ENCODE measurements at places on chromosomes 6 and 20.

DNA sequence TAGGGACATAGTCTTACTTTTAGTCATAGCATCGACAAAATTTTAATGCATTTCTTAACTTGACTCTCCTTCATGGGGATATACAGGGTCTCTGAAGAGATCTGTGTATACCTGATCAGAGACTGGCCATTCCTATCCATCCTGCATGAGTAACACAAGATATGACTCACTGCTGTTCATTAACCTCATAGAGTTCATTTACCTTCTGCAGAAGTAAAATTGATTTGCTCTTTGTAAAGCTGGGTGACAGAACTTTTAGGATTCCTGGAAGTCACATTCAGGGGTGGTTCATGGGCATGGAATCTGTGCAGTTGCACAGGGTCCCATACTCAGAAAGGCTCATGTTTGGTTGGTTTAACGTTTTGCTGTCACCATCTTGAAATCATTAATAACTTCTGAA, 53.2 kb downstream of the PDE7B start:
- DNase-seq: no peak

DNA sequence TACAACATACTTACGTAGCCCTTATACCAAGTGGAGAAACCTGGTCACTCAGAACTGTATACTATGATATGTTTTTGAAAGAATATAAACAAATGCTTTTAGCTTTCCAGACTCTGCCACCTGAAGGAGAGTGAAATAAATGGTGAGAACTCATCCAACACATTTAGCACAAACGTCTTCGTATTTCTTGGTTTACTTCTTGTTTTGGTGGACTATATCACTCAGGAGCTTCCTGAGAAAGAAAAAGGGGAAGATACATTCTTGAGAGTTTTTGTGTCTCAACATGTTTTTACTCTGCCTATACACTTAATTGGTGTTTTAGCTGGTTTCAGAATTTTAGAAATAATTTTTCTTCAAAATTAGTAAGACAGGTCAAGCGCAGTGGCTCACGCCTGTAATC, 19.4 kb upstream of the CTAGE9 start:
- no peak for DNase-seq

- DNase-seq: no peak
These were observed 67.0 kb downstream of the DST start for GRCh38 chr6:56575736-56576135.

DNA sequence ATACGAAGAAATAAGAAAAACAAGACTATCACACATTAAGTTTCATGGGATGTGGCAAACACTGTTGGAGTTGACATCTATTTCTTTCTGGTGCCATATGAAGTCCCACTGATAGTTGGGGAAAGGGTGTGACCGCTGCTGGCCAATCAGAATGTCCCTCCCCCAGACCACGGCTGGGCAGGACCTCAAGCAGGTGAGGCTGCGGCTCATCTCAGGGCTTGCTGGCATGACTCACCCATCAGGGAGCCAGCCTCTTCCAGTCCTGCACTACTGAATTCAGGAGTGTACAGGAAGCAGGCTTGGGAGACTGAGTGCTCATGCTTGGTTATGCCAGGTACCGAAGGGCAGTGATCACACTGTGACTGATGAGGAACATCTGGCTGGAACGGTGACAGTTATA, 18.9 kb downstream of the PREP start:
- no peak for DNase-seq

- DNase-seq: no peak
These were observed 180.9 kb downstream of the ARID1B start for GRCh38 chr6:156957931-156958547.

DNA sequence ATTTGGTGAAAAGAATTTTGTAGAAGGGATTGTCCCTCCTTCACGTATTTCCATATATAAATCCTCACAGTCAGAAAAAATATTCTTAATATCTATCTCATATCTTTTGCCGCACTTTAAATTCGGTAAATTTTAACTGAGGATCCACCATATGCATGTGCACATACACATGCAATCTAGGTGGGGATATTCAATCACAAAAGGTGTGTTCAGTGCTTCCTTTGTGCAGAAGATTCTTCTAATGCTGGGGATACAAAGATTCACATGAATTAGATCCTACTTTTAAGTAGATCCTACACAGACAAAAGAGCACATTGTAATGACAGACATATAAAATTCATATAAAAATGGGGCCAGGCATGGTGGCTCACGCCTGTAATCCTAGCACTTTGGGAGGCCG, 13.6 kb upstream of the HLA-DRB1 start:
- DNase-seq: no peak

- DNase-seq: no peak
These were observed 39.9 kb upstream of the DST start for GRCh38 chr6:56682635-56683034.

- no peak for DNase-seq
These were observed 107.8 kb downstream of the ZFP64 start for GRCh38 chr20:52083627-52084232.

DNA sequence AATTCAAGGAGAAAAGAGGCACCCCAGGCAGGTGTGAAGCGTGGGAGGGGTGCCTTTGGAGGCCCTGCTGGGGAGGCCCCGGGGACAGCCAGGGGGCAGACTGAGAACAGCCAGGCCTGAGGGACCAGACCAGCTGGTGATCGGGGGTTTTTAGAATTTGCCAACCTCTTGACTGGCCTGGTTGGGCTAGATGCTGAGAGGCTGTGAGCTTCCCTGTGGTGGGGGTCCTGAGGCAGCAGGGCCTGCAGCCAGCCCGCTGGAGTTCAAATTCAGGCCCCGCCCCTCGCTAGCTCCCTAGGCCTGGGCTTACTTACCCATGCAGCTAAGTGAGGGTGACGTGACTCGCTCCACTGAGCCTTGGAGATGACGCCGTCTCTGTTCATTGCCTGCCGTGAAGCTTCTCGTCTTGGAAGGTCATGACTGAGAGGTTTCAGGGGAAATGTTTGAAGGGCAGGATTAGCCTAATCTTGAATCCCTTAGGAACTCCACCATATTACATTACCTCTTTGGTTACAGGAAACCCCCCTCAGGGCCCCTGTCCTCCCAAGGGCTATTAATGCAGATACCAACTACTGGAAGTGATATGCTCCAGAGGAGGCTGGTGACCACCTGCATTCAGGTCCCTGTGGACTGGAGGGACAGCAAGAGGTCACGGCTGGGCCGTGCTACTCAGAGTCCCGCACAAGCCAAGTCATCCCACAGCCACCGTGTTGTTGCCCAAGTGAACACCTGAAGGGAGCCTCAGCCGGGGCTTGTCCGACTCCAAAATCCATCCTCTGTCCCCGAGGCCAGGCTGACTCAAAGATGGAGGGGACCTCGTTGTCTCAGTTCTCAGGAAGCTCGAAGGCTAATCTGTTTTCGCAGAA, 73.9 kb upstream of the DUSP22 start:
- DNase-seq: peak; percentile 83

DNA sequence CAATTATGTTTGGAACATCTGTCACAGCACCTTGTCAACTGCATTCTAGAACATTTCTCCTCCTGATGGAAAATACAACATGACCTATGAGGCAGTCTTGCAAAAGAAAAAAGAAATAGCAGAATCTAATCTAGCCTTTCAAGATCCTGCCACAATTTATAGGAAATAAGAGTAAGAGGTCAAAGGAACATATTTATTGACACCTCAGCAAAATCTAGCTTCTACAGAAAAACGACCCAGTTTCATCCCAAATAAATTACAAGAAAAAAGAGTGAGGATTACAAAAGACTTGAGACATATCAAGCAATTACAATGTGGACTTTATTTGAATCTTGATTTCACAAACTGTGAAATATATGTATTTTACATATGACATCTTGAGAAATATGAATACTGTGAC, 4.2 kb downstream of the FBXO9 start:
- DNase-seq: no peak

DNA sequence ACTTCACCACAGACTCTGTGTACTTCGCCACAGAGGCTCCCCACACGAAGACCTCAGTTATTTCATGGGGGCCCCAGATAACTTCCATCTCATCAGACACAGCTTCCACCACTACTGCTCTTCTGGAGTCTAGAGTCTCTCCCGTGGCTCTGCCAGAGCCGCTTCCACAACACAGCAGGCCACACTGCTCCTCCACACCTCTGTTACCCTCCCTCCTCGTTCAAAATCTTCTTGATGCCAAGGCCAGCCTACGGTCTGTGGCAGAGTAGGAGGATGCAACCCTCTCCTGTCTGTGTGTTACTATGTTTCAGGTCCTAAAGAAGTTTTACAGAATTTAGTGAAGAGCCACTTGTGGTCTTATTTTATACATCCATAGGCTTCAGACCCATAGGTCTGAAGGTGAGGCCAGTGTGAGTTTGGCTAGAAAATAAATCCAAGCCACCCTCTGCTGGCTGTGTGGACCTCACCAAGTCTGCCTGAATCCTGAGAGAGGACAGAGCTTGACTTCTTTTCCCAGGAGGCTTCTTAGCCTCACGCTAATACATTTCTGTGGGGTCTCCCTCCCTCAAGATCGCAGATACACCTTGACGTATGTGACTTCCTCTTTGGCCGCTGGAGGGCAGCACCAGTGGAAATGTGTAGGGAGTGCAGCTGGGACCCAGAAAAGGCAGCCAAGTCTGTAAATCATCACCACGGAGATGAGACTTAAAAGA, 197.7 kb downstream of the FAXC start:
- peak; percentile 4 for DNase-seq

DNA sequence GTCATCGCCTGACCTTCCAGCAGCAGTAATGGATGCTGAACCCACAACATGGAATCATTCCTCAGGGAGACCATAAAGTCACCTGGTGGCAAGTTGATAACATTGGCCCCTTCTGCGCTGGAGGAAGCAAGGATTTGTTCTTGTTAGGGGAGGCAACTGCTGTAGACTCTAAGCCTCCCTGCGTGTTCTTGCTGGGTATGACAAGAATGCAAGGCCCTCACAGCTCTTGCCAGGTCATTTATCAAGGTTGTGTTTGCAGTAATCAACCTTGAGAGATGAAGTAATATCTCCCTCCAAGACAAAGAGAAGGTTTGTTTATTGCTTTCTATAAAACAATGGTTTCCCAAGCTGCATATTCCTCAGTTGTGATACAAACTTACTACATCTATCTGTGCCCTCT, 80.9 kb downstream of the PERP start:
- DNase-seq: no peak

GRCh38 chr20:23582293-23582692, 14.0 kb upstream of the CST9L start:
- DNase-seq: no peak

DNA sequence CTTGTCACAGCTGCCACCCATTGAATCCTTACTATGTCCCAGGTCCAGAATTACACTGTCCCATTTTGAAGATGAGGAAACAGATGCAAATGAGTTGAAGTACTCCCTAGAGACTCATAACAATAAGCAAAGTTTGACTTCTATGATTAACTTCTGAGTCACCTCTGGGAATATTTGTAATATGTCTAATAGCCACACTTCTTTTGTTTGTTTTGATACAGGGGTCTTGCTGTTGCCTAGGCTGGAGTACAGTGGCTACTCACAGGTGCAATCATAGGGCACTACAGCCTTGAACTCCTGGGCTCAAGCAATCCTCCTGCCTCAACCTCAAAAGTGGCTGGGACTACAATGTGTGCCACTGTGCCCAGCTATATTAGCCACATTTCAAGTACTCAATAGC, 11.4 kb upstream of the SOX12 start:
- no peak for DNase-seq

- no peak for DNase-seq
These were observed 53.0 kb downstream of the ADAT2 start for GRCh38 chr6:143397227-143398222.

DNA sequence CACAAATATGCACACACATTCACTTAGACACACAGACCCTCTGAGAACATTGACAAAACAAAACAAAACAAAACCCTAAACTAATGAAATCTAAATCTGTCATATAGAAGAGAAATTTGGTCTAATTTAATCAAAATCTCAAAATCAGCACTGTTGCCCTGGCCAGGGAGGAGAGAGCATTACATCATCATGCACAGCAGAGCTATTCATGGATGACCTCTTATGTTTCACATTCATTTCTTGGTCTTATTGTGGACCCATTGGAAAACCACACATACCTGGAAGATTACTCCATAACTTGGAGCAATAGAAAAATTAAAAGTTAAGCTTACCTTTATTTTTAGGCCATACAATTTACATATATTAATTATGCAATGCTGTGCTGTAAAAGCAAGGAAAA, 1223.6 kb upstream of the GJE1 start:
- DNase-seq: no peak

GRCh38 chr6:18488526-18489270, 101.5 kb downstream of the RNF144B start:
- no peak for DNase-seq

DNA sequence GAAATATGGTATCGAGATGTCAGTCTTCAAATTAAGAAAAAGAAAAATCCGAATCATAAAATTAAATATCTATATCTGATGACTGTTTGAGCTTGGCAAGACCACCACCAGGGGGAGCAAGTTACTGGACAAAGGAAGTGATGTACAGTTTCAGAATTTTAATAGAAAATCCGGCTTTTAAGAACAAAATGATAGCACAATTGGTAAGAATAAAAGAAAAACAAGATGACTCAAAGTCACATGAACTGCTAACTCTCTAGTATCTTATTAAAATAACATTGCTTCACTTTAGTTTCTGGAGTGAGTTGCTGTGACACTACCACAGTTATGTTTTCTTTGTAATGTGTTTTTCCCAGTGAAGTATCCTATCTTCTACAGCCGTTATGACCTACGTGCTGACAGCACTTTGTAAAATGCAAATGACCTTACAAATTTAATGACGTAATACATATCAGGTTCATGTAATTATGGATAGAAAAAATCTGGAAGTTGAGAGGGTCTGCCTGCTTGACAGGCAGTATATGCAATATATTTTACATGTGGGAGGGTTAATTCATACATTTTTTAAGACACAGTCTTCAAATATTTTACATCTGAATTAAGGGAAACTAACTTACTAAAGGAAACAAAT, 405.3 kb upstream of the HS3ST5 start:
- no peak for DNase-seq

GRCh38 chr6:56334937-56335336, 87.6 kb upstream of the COL21A1 start:
- no peak for DNase-seq

DNA sequence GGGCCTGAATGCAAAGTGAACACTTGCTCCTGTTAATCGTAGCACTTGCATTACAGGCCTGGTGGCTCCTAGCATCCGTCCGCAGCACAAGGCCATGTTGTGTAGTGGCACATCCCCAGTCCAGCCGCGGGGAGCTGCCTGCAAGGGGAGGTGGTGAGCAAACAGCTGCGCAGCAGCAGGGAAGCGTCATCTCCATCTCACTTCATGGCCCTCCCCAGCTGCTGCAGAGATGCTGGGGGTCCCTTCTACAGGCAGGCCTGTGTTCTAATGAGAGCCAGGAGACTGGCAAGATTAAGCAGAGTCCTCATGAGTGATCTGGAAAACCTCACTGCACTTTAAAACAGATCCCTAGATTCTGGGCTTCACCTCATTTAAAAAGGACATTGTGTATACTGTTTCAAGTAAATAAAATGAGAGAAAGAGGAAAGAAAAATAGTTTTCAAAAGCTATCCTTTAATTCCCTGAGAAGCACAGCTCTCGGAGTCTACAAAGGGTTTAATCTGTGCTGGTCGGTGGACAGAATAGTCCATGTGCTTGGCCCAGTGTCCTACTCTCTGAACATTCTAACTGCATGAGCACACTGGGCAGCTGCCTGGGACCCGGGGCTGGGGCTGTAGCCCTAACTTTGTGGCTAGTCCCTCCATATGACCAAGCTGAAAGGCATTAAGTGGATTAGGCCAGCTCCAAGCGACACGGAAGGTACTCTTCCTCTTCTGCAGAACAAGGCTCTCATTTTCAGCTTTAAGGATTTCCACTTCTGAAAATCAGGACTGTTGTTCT, 125.8 kb downstream of the LY86 start:
- no peak for DNase-seq

- no peak for DNase-seq
These were observed 60.5 kb upstream of the GGTLC1 start for GRCh38 chr20:24049081-24049480.

- DNase-seq: no peak
These were observed 29.1 kb upstream of the PKIG start for GRCh38 chr20:44552950-44553908.
